ENCODE measurements at places on chromosomes 1 and 21.

GRCh38 chr1:24909388-24909898 lies 20.6 kb downstream of the RUNX3 start:
- peak overlapping the region; percentile 100 for H3K27ac ChIP-seq
- peaks cover 65% of the 10 kb centered on the region for H3K4me1 ChIP-seq
- DNase-seq = no peak
- H3K36me3 ChIP-seq = peaks cover 86% of the 10 kb centered on the region
- H3K4me3 ChIP-seq = peak overlapping the region; percentile 68
- H3K27me3 ChIP-seq = no peaks in the 10 kb centered on the region

DNA sequence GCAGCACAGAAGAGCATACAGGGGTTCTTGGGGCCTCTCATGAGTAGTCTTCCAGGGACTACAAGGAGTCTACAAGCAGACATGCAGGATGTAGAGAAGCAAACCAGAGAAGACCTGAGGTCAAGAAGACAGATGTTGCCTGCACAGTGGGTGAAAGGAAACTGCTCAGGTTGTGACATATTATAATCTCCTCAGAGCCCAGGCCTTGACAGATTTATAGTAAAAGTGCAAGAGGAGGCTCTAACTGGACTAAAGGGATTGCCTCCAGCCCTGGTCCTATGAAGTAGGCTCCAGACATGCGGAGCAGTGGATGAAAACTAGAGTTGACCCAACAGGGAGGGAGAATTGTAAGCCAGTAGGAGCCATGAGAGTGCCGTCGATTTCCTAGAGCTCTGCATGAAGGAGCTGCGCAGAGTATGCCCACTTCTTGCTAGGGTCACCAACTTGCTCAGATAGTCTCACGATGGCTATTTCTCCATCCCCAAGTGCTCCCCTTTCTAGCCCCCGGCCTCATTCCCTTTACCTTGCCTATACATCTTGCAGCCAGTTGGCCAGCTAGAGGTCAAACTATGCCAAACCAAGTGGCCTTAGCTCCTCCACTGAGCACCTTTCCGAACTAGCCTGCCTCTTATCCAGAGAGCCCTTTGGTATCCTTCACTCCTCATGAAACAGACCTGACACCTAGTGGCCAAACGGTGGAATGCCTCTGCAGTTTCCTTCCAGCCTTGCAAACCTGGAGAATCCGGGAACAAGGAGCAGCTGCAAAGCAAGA lies 36.2 kb upstream of the IPO9 start:
- H3K4me3 ChIP-seq = no peak overlapping the region
- H3K36me3 ChIP-seq = peaks cover 4% of the 10 kb centered on the region
- H3K27ac ChIP-seq = no peak overlapping the region
- H3K4me1 ChIP-seq = no peaks in the 10 kb centered on the region
- DNase-seq = peak; percentile 19

- H3K4me3 ChIP-seq = no peak overlapping the region
- H3K4me1 ChIP-seq = peaks cover 13% of the 10 kb centered on the region
- DNase-seq = no peak
- H3K27me3 ChIP-seq = no peaks in the 10 kb centered on the region
- H3K36me3 ChIP-seq = no peaks in the 10 kb centered on the region
- no peak overlapping the region for H3K27ac ChIP-seq
Measured at GRCh38 chr1:180372728-180373127, 129.6 kb downstream of the ACBD6 start.

DNA sequence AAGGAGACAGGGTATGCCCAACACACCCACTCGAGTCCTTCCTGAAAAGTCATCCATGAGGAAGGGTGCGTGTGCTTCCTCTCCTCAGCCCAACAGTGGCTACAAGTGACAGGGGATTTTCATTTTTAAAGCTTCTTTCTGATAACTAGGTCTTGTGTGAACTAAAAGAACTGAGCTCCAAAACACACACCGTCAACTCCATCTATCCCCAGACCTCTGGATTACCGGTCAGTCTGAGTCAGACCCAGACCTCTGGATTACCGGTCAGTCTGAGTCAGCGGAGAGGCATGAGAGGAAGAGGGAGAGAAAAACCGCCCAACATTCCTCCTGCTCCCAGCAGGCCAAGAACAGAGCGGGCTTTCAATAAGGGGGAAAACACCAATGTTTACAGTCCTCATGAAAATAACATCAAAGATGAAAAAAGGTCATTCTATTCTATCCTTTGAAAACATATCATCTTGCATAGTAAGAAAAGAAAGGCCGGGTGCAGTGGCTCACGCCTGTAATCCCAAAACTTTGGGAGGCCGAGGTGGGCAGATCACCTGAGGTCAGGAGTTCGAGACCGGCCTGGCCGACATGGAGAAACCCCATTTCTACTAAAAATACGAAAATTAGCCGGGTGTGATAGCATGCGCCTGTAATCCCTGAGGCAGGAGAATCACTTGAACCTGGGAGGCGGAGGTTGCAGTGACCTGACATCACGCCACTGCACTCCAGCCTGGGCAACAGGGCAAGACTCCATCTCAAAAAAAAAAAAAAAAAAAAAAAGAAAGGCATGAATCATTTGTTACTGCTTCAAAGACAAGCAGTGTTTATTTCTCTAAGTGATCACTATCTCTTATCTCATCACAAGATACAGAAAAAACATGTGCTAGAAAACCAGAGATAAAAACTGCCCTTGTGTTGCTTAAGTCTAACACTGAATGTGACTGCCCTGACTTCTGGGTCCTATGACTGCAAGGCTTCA lies 3.4 kb downstream of the PTTG1IP start:
- no peak for DNase-seq
- peaks cover 82% of the 10 kb centered on the region for H3K4me1 ChIP-seq
- H3K27me3 ChIP-seq = no peaks in the 10 kb centered on the region
- peak overlapping the region; percentile 4 for H3K27ac ChIP-seq
- H3K36me3 ChIP-seq = peaks cover 24% of the 10 kb centered on the region

- no peak overlapping the region for H3K27ac ChIP-seq
- H3K27me3 ChIP-seq = peaks cover 10% of the 10 kb centered on the region
- no peak overlapping the region for H3K4me3 ChIP-seq
- H3K36me3 ChIP-seq = peaks cover 3% of the 10 kb centered on the region
Measured at GRCh38 chr1:245226203-245226499, 71.4 kb downstream of the KIF26B start.

DNA sequence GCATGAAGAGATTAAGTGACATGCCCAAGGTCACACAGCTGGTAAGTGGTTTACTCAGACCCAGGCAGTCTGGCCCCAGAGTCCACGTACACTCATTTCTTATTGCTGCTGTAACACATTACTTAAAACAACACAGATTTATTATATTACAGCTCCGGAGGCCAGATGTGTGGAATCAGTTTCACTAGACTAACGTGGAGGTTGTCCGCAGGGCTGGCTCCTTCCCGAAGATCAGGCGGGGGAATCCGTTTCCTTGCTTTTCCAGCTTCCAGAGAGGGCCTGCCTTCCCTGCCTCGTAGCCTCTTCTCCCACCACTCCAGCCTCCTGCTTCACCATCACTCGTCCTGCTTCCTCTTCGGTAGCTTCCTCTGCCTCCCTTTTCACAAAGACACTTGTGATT lies 81.2 kb downstream of the KCNN3 start:
- no peak overlapping the region for H3K27ac ChIP-seq
- no peaks in the 10 kb centered on the region for H3K27me3 ChIP-seq
- no peak overlapping the region for H3K4me3 ChIP-seq
- peaks cover 9% of the 10 kb centered on the region for H3K36me3 ChIP-seq
- DNase-seq = no peak

GRCh38 chr1:9062846-9063245 lies 6.6 kb downstream of the SLC2A5 start:
- DNase-seq = no peak
- H3K27ac ChIP-seq = no peak overlapping the region
- H3K36me3 ChIP-seq = no peaks in the 10 kb centered on the region
- peaks cover 10% of the 10 kb centered on the region for H3K27me3 ChIP-seq
- no peaks in the 10 kb centered on the region for H3K4me1 ChIP-seq

DNA sequence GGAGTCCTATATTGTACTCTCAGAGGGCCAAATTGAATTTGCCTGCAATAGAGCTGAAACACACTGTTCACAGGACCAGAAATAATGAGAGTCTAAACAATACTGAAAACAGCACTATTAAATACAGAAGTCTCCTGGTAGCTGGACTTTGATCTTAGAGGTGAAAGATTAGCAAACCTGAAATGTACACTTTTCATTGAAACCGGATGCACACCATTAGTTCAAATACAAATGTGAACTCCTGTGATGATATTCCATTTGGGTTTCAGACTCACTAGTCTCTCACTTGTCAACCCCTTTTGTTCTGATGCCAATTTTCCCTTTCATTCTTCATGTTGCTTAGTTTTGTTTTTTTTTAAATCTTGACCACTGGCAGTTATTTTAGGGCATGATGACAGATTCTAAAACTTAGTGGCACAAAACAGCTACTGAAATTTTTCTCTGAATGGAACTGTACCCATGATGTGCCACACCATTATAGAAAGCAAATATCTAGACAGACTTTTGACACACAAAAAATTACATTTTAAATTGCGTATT lies 5.9 kb upstream of the TNFSF4 start:
- no peaks in the 10 kb centered on the region for H3K36me3 ChIP-seq
- no peak for DNase-seq
- H3K27ac ChIP-seq = no peak overlapping the region

DNA sequence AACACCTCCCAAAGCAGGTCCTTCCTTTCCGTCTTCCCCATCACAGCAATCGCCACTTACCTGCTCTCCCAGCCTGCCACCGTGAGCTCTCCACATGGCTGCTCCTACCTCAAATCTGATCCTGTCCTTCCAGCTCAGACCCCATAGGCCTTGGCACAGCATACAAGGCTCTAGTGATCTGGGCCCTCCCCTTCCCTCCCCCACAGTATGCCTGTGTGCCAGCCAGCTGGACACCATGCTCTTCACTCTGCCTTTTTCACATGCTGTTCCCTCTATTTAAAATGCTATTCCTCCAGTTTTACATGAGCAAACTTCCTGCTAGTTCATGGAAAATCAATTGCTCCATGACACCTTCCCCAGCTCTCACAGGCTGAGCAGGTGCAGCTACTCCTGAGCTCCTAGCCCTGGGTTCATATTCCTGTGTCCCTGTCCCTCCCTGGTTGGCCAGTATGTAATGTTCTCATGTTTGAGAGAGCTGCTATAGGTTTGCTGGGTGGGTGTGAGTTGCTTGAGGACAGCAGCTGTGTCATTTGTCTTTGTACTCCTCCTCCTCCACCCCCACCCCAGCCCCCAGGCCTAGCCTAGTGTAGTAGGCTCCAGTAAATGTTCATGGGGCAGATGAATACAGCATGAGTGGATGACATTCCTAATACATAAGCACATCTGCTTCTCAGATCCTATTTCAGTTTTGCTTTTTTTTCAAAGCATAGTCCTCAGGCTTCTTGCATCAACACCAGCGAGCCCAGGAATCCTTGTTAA lies 6.3 kb upstream of the TNNT2 start:
- no peak overlapping the region for H3K4me3 ChIP-seq
- no peaks in the 10 kb centered on the region for H3K4me1 ChIP-seq
- peaks cover 3% of the 10 kb centered on the region for H3K36me3 ChIP-seq
- no peak overlapping the region for H3K27ac ChIP-seq
- DNase-seq = no peak

- DNase-seq = no peak
- H3K4me3 ChIP-seq = no peak overlapping the region
- H3K27ac ChIP-seq = no peak overlapping the region
- H3K4me1 ChIP-seq = no peaks in the 10 kb centered on the region
- H3K36me3 ChIP-seq = no peaks in the 10 kb centered on the region
- H3K27me3 ChIP-seq = no peaks in the 10 kb centered on the region
Measured at GRCh38 chr1:42973286-42973685, 14.6 kb upstream of the SLC2A1 start.

DNA sequence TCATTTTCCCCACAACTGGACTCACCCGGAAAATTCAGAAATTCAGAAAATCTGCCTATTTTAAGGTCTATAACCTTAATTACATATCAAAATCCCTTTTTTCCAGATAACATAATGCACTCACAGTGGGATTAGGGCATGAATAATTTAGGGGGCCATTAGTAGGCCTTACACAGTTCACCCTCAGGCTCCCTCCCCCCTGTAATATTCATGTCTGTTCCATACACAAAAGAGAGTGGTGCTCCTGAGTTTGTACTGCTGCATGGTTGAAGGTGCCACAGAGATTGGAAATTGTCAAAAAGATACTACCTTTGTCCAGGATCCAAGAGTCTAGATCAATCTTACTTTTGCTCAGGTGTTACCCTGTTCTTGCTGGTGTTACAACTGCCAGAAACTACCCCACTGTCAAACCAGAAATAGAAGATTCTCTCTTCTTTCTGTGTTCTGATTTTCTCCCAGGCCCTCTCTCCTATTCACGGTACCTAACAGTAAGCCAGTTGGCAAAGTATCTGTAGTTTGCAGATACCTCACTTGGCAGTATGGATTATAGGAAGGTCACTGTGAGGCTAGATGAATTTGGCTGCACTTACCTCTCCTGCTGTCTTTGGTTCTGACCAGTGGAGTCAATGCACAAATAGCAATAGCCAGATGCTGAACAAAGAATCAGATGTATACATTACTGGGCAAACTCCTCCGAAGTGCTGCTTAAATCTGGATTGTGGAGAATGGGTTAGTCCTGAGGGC lies 53.2 kb downstream of the C1orf198 start:
- no peaks in the 10 kb centered on the region for H3K36me3 ChIP-seq
- H3K4me3 ChIP-seq = no peak overlapping the region
- no peak overlapping the region for H3K27ac ChIP-seq
- no peaks in the 10 kb centered on the region for H3K4me1 ChIP-seq
- peaks cover 64% of the 10 kb centered on the region for H3K27me3 ChIP-seq

DNA sequence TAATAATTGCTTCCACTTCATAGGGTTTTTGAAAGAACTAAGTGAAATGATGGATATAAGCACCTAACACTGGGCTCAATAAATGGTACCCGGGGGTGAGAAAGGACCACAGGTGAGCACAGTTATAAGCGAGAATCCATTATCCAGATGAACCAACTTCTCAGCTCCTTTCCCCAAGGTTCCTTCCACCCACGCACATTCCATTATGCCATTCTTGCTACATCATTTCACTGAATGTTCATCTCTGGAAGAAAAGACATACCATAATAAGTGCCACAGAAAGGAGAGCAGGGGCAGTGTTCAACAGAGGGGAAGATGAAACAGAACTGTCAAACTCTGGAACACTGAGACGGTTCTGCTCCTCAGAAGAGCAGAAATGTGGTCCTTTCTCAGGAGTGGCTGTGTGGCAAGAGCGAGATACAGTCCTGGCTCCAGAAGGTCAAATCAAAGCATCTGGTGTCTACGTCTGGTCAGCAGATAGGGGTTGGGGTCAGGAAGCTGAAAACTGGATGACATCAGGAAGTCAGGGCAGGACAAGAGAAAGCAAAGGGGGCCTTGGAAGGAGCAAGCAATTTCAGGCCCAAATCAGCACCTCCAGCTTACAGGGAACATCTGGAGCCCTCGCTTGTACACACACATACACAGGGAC lies 255.4 kb upstream of the TMEM51 start:
- no peaks in the 10 kb centered on the region for H3K36me3 ChIP-seq
- no peak overlapping the region for H3K27ac ChIP-seq
- peaks cover 76% of the 10 kb centered on the region for H3K27me3 ChIP-seq
- peaks cover 6% of the 10 kb centered on the region for H3K4me1 ChIP-seq

GRCh38 chr1:168861421-168862004 lies 132.5 kb upstream of the DPT start:
- H3K4me1 ChIP-seq = no peaks in the 10 kb centered on the region
- peaks cover 3% of the 10 kb centered on the region for H3K36me3 ChIP-seq
- H3K4me3 ChIP-seq = no peak overlapping the region

GRCh38 chr1:58584082-58584895 lies 7.2 kb upstream of the TACSTD2 start:
- peaks cover 65% of the 10 kb centered on the region for H3K27me3 ChIP-seq
- no peak for DNase-seq
- H3K4me3 ChIP-seq = no peak overlapping the region
- no peaks in the 10 kb centered on the region for H3K36me3 ChIP-seq
- H3K4me1 ChIP-seq = no peaks in the 10 kb centered on the region
- no peak overlapping the region for H3K27ac ChIP-seq
